ENCODE measurements at places on chromosomes 7 and 10.

DNA sequence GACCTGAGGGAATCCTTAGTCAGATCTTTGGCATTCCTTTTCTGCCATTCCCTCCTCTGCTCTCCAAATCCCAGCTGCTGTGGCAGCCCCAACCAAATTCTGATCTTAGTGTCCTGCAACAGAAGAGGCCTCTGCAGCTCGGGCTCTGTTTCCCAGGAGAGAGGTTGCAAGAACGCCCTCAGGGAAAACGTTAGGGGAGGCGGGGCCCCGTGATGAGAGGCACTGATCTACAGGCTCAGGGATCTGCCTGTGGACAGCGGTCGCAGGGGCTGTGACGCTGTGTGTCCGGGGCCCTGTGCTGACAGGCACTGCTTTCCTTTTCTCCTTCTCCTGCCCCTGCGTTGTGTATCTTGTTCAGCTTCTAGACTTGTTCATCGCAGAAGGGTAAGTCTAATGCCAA, 57.3 kb upstream of the DPYSL4 start:
- DNase-seq, result no peak

GRCh38 chr7:22675421-22675820, 51.6 kb upstream of the IL6 start:
- no peak for DNase-seq

DNA sequence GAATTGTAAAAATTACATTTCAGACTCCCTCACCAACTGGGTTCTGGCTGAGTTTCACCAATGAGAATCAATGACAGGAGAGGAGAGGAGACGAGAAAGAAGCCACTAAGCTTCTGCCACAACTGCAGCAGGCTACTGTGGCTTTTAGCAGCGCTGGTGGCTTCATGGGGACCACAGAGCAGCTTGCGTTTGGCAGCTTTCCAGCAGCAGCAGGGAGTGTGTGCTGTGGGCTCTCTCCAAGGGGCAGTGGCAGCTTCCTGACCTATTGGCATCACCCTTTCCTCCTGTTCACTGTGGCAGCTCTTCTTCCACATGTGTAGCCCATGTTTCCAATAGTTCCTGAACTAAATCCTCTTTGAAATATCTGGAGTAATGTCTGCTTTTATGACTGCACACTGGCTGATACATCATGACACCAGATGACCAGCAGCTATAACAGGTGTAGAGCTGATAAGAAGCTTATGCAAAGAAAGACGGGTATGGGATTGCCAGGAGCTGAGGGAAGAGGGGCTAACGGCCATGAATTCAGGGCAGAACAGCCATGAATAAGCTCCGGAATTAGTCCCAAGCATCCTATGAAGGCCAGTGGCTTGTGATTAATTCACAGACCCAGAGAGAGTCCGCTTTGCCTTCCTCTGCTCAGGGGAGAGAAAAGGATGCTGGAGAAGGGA, 46.8 kb downstream of the KCNH2 start:
- DNase-seq, result peak; percentile 27

DNA sequence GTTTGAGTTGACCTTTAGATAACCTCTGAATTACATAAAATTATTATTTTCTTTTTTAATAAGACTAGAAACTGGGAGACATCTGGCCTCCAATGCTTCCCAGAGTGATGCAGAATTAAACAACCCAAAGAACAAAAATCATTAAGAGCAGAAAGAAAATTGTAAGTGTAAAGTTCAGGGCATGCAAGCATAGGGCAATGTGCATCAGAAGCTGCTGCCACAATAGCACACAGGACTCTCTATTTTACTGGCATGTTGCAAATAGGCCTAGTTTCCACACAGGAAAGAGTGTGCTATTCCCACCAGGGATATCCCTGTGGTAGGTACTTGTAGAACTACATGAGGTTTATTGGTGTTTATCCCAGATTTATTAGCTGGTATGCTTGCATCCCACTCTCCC, 20.5 kb upstream of the STEAP2 start:
- no peak for DNase-seq

DNA sequence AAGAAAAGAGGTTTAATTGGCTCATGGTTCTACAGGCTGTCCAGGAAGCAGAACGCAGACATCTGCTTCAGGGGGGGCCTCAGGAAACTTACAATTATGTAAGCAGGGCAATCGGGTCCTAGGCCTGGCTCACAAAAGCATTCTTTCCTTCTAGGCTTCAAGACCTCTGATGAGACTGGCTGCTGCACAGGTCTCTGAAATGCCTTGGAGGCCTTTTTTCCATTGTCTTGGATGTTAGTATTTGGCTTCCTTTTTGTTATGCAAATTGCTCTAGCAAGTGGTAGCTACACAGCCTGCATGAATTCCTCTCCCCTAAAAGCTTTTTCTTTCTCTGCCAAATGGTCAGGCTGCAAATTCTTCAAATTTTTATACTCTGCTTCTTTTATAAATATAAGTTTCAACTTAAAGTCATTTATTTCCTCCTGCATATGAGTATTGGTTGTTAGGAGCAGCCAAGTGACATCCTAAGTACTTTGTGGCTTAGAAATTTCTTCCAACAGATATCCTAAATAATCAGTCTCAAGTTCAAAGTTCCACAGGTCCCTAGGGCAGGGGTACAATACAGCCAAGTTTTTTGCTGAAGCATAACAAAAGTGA, 83.1 kb upstream of the SEMA3A start:
- no peak for DNase-seq

- no peak for DNase-seq
Measured at GRCh38 chr7:2220506-2220905, 12.2 kb downstream of the MAD1L1 start.

DNA sequence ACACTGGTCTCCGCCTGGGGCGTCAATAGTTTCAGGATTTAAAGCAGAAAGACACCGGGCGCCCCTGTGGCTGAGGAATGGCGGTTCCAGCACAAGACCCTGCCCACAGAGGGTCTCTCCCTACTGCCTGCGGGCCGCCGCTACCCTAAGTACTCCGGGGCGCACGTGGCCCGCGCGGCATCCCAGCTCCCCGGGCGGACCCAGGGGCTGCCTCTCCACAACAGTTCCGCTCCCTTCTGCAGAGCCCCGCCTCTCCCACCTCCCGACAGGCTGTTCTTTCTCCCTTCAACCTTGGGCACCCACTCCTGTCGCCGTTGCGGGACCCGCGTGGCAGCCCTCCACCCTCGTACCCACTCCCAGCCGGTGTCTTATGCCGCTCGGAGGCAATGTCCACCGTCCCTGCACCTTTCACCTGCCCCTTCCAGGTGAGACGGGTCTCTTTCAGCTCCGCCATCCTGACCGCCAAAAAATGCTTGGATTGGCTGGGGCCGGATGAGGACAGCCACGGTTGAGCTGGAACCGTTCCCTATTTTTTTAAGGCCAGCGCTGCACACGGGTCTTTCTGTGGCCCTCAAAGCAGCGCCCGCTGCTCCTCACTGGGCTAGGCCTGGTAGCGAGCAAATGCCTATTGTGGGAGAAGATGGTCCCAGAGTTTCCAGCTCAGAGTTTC, 1.6 kb upstream of the NKX2-3 start:
- DNase-seq, result no peak

GRCh38 chr10:108598320-108598695, 1325.0 kb downstream of the XPNPEP1 start:
- DNase-seq, result no peak

DNA sequence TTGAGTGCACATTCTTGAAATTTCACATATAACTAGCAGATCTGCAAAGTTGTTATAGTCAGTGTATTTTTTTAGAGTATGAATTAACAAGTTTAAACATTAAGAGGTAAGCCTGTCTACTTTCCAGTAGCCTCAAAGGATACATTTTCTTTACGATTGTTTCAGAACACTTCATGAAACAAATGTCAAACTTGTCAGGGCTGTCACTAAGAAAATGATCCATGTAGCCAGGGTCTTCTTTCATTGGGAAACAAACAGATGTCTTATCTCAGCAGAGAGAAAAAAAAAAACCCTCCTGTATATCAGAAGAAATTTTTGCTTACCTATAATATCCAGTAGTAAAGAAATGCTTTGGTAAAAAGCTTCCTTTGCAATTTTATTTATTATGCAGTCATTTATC, 192.4 kb downstream of the PHF14 start:
- DNase-seq, result no peak

- DNase-seq, result no peak
Measured at GRCh38 chr7:151062399-151063211, 3.2 kb downstream of the SLC4A2 start.

GRCh38 chr10:13347043-13347499, 1.0 kb downstream of the SEPHS1 start:
- no peak for DNase-seq

- no peak for DNase-seq
Measured at GRCh38 chr7:15503603-15504290, 58.1 kb downstream of the AGMO start.

GRCh38 chr10:13674645-13675588, 88.2 kb downstream of the PRPF18 start:
- no peak for DNase-seq

DNA sequence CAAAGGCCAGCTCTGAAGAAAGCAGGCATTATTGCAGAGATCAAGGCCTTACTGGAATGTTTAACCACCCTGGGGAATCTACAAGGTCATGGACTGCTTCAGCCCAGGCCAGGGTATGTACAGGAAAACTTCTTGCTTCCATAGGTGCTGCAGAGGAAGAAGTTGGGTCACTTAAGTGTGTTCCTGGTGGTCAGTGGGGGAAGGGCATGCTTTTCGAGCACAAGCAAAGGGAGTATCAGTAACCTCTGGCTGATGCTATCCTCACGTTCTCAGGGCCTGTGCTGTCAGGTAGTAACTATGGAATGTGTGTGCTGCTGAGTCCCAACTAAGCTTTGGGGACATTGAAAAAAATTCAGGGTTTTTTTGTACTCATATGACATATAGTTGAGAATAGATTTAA, 234.0 kb upstream of the SP4 start:
- no peak for DNase-seq

GRCh38 chr7:141558544-141559183, 7.5 kb downstream of the AGK start:
- peak; percentile 52 for DNase-seq

DNA sequence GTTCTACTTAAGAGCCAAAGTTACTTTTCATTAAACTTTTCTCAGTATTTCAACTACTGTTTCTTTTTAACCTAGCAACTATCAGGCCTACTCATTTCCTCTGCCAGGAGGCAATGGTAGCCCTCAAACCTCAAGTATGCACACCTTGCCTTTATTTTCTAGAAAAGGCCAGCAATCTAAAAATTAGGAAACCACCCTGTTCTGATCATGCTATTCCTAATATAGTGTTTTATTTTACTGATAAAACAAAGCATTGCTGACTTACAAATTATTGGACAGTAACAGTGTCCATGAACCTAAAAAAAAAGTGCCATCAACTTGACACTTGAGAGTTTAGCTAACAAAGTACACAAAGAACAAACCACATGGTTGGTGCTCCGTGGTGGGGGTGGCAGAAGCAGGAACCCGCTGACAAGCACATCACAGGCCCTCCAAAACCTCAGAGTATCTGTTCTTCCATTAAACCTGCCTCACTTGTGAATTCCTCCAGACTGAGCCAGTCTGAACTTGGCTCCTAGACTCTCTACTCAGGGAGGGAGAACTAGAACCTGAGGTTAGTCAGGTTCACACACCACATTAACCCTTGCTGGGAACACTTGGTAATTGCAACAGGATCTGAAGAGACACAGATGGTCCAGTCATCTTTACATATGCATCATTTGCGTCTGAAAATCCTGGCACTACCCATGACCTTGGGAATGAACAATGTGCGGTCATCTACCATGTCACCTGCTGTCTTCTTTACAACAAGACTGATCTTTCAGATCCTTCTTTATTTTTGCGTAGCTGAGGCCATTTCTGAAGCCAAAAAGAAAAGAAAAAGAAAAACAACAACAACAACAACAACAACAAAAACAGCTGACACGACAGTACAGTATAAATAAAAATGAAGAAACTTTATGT, 31.9 kb downstream of the PIP4K2A start:
- DNase-seq, result peak; percentile 72

GRCh38 chr7:111952783-111953182, 253.4 kb downstream of the DOCK4 start:
- DNase-seq, result no peak

DNA sequence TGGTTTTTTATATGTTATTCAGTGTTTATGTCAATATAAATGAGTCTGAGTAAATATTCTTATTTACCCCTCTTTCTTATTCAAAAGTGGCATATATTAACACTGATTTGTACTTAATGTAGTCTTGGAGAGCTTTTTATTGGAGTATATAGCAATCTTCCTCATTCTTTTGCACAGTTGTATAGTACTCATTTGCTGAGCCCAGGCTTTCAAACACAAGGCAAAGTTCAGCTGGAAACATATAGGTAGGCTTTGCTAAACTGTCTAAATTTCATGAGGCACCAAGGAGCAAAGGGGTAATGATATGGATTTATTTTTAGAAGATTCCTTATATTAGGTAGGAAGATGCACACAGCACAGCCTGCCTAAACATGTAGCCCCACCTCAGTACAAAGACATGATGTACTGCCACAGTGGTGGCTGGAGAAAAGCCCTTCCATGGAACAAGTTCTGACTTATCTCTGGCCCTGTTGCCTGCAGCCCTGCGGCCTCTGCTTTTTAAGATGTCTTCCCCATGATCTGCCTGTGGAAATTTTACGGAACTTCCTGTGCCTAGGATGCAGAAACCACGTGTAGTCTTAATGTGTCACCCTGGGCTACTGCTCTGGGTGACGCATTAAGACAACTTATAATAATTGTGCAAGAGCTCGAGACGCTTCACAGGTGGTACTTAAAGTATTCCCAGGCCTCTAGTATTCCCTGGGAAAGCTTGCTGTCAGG, 9.6 kb upstream of the PDCD4 start:
- DNase-seq, result no peak

DNA sequence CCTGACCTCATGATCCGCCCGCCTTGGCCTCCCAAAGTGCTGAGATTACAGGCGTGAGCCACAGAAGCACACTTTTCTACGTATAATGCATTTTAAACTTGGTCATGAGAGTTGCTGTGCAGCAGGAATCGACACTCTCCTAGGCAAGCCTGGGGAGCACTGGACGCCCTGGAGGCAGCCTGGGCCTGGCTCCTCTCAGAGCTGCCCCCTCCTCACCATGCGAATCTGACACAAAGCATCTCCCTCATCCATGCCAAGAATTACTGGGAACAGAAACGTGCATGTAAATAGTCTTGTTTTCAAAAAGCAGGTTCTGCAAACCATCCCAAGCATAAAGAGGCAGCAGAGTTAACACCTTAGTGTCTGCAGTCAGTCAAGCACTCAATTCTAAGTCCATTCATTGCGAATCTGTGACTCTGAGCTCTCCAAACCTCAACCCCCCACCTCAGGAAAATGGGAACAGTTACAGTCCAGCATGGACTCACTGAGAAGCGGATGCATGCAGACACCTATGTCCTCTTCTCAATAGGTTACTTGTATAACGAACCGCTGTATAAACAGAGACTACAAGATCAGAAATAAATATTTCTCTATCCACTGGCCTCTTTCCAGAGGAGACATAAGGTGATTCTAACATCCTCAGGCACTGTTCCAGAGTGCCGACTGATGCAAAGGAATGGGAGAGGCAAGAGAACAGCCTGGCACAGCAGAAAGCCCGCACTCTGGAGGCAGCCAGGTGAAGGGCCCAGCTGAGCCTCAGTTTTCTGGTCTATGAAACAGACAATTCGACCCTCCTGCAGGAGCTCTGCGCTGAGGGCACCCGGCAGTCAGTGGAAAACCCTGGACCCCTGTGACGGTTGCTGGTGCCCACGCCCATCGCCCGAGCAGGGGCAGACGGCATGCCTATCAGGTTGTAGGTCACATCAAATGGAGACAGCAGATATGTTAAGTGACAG, 68.9 kb downstream of the MAD1L1 start:
- DNase-seq, result no peak
